ENCODE measurements at places on chromosomes 16 and 17. TPM values are rescaled to one million over a fixed set of nuclear protein-coding genes. Genes with fewer than 3 reads are reported as not detected.

Gene PABPN1L
- not detected for polyA plus RNA-seq

Gene PPP1R27
- not detected for polyA plus RNA-seq

Gene MT4
- polyA plus RNA-seq: not detected

Gene TAC4
- not detected for polyA plus RNA-seq

- H3K4me3 ChIP-seq: no peak overlapping the region
- H3K4me1 ChIP-seq: peaks cover 3% of the 10 kb centered on the region
- H3K27ac ChIP-seq: no peak overlapping the region
Observed at GRCh38 chr17:2865228-2865627, 69.0 kb downstream of the RAP1GAP2 start.

DNA sequence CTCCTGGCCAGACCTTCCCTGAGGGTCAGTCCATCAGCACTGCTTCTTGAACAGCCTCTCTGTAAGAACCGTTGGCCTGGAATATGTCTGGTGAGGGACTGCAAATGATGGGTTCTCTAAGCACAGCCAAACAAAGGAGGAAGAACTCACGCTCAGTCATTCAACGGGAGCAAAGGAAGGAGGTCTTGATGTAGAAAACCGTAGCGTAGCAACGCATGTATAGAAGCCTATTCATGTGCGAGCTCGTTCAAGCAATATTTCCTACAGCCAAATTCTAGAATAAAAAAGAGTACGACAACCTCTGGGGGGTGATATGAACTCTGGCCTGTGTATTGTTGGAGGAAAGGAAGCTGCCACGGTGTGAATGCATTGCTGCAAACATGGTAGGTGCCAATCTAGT, 64.2 kb downstream of the RGS9 start:
- DNase-seq: no peak
- H3K4me1 ChIP-seq: no peaks in the 10 kb centered on the region
- H3K36me3 ChIP-seq: no peaks in the 10 kb centered on the region
- H3K27me3 ChIP-seq: no peaks in the 10 kb centered on the region

DNA sequence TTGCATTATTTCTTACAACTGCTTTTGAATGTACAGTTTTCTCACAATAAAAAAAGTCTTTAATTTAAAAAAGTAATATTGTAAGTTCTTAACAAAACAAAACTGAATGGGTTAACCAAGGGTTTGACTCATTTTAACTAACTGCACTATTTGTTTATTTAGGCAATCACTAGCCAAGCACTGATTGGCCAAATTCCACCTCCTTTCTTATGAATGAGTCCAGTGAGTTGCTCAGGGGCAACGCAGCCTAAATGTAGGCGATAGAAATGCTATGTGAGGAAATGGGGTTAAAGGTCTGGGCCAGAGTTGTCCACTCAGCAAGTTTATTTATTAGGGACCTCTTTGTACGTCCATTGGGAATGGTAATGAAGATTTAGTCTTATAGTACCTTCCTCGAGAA, 89.6 kb upstream of the MAF start:
- DNase-seq: no peak
- H3K4me1 ChIP-seq: no peaks in the 10 kb centered on the region
- H3K27ac ChIP-seq: no peak overlapping the region
- H3K27me3 ChIP-seq: no peaks in the 10 kb centered on the region
- H3K36me3 ChIP-seq: no peaks in the 10 kb centered on the region

DNA sequence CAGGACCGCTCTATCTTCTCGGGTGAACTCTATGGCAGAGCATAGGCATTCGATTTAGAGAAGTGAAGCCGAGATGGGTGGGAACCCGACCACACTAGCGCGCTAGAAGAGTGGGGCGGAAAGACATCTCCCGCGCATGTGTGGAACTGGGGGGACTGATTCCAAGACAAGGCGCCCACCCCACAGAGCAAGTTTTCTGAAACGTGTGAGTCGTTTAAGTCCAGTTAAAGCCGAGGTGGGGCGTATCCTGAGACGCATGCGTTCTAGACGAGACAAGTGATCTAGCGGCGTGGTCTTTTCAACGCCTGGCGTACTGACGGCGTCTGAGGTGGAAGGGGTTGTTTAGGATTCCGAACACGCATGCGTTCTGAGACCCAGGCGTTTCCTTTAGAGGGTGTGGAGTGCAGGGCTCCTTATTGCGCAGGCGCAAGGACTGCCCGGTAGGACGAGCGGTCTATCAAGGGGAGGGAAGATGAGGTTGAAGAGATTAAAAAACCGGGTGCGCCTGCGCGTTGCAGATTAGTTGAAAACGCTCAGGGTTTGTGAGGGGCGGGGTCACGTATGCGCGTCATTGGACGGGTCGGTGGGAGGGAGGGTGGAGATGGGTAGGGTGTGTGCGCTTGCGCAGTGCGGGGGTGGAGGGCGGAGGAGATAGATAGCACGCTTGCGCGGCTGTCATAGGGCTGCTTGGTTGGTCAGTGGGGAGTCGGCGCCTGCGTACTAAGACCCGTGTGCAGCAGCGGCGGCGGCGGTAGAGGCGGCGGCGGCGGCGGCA, at the start of gene EIF5A:
Gene EIF5A (plus strand): TSS at position 718 of the 775 bp plus-strand sequence. CDS start 2,008 bp downstream, outside the sequence.
- H3K4me3 ChIP-seq: peak within 1 kb of the TSS; percentile 98
- peaks cover 24% of the 10 kb centered on the region for H3K36me3 ChIP-seq
- peak within 1 kb of the TSS; percentile 99 for H3K27ac ChIP-seq
- no peaks in the 10 kb centered on the region for H3K27me3 ChIP-seq
- peak; percentile 100 for DNase-seq

- DNase-seq: no peak
- peak overlapping the region; percentile 50 for H3K4me3 ChIP-seq
- H3K27me3 ChIP-seq: peaks cover 46% of the 10 kb centered on the region
- no peak overlapping the region for H3K27ac ChIP-seq
- H3K36me3 ChIP-seq: no peaks in the 10 kb centered on the region
Observed at GRCh38 chr17:66965801-66966262, 1.3 kb downstream of the CACNG4 start.

GRCh38 chr17:4897198-4897687, 2.1 kb upstream of the C17orf107 start:
- H3K4me3 ChIP-seq: no peak overlapping the region
- H3K36me3 ChIP-seq: peaks cover 51% of the 10 kb centered on the region
- no peak overlapping the region for H3K27ac ChIP-seq
- no peak for DNase-seq

DNA sequence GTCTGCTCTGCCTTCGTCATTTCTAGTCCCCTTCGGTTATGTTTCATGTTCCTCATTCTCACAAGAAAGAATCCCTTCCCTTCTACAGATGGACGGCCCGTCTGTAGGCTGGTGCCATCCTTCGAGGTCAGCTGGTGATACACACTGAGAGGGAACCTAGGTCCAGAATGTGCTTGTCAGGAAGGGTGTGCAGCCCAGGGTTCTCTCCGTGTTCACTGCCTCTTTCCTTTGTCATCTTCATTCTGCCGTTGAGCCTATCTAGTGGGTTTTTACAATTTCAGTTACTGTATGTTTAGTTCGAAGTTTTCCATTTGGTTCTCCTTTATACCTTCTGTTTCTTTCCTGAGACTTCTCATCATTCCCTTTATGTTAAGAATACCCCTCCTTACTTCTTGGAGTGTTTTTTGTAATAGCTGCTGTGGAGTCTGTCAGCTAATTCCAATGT, 18.9 kb downstream of the KIAA0513 start:
- no peak for DNase-seq
- H3K27ac ChIP-seq: peak overlapping the region; percentile 21
- H3K4me1 ChIP-seq: peaks cover 12% of the 10 kb centered on the region
- no peaks in the 10 kb centered on the region for H3K36me3 ChIP-seq
- no peaks in the 10 kb centered on the region for H3K27me3 ChIP-seq

DNA sequence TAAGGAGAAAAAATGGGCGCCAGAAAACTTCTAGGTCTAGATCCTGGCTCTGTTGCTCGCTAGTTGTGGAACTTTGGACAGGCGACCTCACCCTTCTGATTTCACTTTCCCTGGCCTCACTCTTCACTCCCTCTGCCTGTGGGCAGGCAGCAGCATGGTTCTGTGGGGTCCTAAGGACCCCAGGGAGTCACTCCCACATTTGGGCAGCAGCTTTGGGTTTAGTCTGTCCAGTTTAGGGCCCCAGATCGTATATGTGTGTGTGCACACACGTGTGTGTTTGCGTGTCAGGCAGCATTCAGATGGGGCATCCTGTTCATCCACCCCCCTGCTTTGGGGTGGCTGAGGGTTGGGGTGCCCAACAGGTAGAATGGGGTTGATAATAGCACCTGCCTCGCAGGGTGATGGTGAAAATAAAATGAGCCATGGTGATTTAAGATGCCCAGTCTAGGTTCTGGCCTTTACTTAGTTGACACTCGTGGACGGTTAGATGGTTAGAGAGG, 102.2 kb downstream of the RAB11FIP4 start:
- no peak for DNase-seq
- no peak overlapping the region for H3K27ac ChIP-seq
- H3K36me3 ChIP-seq: no peaks in the 10 kb centered on the region
- H3K4me1 ChIP-seq: no peaks in the 10 kb centered on the region
